ENCODE measurements at places on chromosomes 1 and 21.
A peak's percentile ranks its signal among the peaks of the same experiment; 100 is the strongest.

GRCh38 chr21:38151021-38151645 lies 105.7 kb upstream of the KCNJ15 start:
- no peak for DNase-seq

- DNase-seq = no peak
These were observed 17.0 kb downstream of the COQ8A start for GRCh38 chr1:226956942-226957713.

GRCh38 chr1:162059721-162060120 lies 9.8 kb upstream of the NOS1AP start:
- DNase-seq = no peak

- no peak for DNase-seq
These were observed 12.4 kb downstream of the LMOD1 start for GRCh38 chr1:201933840-201934430.

- peak; percentile 80 for DNase-seq
These were observed 2.4 kb downstream of the UROD start for GRCh38 chr1:45014321-45015028.

GRCh38 chr1:204320382-204320804 lies 39.3 kb downstream of the PLEKHA6 start:
- DNase-seq = no peak

- no peak for DNase-seq
These were observed 96.5 kb downstream of the GREM2 start for GRCh38 chr1:240515505-240515904.

DNA sequence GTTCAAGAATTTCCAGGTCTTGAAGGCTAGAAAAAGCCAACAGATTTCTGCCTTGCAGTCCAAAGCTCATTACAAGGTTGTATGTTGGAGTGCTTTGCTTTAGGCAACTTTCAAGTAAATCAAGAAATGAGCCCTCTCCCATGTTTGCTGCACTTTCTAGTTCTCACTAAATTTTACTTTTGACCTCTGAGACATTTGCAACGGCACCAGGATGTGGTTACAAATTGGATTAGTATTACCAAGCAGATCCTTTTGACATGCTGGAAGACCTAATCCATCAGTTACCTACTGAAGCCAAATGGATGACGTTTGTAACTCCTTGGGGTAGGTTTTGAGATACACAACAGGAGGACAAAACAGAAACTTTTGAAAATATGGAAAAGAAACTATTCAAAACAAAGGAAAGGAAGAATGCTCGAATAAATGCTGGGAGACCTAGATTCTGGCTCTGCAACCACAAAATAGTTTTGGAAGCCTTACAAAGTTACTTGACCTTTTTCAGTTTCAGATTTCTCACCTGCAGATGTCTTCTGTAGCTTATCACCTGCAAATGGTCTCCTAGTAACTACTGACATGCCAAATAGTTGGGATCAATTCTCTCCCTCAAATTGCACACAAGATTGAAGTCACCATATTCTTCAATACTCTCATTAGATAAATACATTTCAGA lies 251.7 kb upstream of the ADGRL2 start:
- DNase-seq = no peak

GRCh38 chr1:104856518-104856917 lies 1106.8 kb downstream of the AMY1C start:
- no peak for DNase-seq

DNA sequence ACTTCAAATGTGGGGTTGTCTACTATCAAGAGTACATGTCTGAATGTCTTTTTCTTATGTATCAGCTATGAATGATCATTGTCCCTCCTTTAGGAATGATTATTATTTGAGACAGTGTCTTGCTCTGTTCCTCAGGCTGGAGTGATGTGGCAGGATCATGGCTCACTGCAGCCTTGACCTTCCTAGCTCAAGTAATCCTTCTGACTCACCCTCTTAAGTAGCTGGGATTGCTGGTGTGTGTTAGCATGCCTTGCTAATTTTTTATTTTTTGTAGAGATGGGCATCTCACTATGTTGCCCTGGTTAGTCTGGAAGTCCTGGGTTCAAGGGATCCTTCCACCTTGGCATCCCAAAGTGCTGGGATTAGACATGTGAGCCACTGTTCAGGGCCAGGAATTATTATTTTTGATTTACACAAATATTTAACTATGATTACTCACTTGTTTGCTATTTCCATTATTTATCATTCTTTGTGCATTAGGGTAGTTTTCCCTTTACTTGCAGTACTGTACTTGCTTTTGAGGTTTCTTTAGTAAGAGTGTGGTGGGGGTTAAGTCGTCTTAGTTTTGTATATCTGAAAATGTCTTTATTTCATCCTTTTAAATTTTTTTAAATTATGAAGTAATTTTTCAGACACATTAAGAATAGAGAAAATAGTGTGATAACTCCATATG lies 12.8 kb downstream of the S100A7 start:
- no peak for DNase-seq

DNA sequence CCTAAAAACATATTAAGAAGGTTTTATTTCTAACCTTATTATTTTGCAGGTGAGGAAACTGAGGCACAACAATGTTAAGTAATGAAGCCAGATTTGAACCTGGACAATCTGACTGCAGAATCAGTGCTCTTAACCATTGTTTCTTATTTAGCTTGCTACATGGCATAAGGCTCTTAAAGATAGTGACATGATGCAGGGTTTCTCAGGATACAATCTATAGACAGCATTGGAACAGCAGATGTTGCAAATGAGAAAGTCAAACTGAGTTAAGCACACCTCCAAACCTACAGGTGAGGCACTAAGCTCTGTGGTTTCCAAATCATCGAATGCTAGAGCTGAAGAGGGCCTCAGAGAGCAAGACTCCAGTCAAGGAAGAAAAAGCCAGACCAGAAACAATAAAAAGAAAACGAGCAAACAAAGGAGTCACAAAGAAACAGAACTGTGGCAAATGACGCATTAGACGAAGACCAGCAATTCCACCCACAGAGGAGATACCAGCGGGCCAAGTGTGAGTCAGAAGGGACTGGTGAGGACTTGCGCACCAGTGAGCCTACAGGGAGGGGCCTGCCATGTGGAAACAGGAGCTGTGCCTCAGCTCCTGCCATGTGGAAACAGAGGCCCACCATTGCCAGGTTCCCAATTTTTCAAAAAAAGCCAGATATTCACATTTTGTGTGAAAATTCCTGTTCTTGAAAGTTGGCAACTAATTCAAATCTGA lies 14.4 kb downstream of the CD58 start:
- no peak for DNase-seq

DNA sequence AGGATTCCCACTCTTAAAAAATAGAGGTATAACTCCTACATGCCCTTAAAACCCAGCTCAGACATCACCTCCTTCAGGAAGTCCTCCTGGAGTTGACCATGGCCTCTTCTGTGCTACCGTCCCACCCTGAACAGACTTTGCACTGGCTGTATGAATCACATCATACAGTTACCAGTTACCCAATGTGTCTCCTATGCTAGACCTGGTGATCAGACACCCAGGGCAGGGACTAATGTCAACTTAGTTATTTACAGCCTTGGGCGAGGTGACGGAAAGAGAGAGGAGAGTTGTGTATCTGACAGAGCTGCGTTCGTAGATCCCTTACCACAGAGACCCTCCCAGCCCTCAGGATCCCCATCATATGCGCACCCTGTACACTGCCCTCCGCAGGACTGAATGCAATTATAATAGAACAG lies 72.7 kb downstream of the SLC66A1 start:
- DNase-seq = no peak

DNA sequence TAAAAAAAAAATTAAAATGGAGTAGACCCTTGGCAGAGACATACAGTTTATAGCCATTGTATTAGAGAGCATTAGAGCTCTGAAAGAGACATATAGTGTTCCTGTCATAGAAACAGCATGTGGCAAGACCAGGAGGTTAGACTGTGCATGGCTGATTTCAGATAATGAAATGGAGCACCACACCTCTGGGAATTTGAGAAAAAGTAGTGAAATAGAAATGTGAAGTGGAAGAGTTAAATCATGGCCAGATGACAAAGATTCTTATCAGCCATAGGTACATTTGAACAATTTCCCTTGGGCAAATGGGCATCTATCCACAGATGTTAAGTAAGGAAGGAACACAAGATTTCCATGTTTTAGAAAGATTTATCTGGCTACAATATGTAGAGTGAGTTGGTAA lies 1083.1 kb downstream of the PLA2G4A start:
- no peak for DNase-seq

DNA sequence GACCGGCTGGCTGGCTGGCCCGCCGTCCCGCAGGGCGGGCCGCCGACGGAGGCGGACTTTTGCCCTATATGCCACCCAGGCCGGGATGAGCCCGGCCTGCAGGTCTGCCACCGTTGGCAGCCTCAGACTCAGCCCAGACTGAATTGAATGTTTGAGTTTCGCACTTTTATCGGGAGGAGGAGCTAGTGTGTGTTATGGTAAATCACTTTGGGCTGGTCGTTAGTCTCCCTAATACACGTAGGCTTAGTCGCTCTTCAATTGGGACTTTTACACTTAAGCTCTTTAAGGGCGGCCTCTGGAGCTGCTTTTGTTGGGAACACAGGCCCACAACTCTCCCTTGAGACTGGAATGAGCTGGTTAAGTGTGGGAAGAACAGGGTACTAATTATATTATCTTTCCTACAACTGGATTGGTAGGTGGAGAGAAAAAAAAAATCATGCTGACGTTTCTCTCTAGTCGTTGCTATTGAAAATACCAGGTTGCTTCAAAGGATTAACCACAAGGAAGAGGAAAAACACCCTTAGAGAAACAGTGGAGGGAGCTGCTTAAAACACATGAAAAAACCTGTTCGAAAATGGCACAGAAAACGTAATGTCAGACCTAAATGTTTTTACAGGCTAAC lies 1.4 kb upstream of the IRF2BP2 start:
- no peak for DNase-seq

DNA sequence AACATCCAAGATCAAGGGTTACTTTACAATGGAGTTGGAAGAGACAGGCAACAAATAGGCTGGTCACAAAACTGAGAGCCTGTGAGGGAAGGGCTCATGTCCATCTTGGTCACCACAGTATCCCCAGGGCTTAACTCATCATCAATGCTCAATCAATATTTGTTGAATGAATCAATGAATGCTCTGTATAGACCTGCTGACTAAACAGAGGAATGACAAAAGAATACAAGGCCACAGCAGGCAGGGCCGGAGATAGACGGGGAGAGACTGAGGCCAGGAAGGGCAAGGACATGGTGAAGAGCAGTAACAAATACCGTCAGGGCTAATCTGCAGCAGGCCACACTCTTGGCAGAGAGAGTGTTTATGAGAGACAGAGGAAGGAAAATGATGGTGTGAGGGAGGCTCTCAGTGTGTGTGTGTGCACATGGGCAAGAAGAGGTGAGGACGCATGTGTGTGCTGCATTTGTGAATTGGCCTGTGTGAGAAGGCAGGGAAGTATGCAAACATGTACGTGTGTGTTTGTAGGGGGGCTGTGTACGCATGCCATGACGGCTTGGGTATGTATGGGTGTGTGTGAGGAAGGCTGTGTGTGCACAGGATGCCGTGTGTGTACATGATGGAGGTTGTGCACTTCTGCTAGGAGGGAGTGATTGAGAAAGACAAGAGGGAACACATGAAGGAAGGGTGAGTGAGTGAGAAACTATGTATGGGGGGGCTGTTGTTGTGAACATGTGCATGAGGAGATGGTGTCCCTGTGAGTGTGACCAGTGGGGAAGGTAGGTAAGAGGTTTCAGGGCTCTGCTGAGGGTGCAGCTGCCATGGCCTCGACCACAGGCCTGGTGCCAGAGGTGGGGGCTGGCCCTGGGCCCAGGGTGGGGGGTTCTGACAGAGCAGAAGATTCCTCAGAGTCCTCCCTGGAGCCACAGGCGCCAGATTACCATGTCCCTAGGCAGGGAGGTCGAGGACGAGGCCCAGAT lies 15.4 kb downstream of the AHDC1 start:
- DNase-seq = no peak

DNA sequence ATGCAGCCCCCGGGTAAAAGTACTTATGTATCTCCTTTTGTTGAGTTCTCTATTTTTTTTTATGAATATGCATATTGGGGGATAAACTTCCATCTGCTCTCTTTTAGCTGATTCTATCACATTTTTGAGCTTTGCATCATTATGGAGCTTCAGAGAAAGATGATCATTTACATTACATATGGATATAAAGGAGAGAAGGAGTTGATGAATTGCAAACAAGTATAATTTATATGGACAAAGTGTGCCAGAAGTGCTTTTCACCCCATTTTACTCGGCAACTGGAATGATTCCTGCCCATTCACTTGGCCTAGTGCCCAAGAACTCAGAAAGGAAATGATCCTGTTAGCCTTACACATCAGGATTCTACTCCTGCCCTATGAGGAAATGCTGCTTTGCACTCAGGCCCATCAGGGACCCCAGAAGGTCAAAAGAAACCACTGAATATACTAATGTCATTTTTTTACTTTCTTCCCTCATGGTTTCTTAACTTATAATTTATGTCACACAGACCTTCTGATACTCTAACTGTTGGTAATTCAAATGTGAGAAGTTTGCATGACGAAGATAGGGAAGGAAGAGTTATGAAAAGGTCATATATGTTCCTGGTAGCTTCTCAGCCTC lies 65.6 kb downstream of the SAMSN1 start:
- no peak for DNase-seq

DNA sequence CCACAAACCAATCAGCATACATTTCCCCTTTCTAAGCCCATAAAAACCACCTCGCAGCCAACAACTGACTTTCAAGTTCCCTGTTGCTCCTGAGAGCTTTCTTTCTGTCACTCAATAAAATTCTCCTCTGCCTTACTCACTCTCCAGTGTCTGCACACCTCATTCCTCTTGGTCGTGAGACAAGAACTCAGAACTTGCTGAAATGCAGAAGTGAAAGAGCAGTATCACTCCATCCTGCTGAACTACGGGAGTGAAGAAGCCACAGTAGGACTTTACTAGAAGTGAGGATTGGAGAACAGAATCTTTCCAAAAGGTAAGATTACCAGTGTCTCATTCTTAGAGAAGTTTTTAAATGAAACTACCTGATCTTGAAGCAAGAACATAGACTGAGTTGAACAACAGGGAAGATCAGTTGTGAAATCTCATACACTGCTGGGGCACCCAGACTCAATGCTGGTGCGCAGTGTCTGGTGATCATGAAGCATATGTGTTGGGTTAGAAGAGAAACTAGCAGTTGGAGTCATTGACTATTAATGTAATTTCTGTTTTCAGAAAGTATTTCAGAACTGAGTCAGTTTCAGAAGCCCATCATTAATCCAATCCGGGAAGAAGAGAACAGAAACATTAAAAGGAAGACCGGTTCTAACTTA lies 726.9 kb upstream of the TMPRSS15 start:
- no peak for DNase-seq

DNA sequence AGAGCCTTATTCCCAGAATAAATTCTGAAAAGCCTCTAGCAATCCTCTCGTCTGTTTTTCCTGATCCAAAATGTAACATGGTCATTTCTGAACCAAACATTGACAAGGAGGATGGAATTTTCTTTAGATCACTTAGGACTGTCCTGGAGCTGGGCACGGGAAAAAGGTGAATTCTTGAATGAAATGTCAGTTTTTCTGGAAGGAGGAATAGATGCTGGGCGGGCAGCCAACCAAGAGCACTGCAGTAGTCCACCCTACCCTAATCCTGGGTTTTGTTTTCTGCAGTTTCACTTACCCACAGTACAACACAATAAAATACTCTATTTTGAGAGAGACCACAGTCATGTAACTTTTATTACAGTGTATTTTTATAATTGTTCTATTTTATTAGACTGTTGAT lies 20.9 kb downstream of the RIT1 start:
- no peak for DNase-seq

- no peak for DNase-seq
These were observed 96.0 kb downstream of the ST6GALNAC3 start for GRCh38 chr1:76170513-76170912.
